RPMI7951 (cell line): ENCODE measurements at places on chromosomes 5 and 9. TPM values are rescaled to one million over a fixed set of nuclear protein-coding genes. Genes with fewer than 3 reads are reported as not detected.

DNA sequence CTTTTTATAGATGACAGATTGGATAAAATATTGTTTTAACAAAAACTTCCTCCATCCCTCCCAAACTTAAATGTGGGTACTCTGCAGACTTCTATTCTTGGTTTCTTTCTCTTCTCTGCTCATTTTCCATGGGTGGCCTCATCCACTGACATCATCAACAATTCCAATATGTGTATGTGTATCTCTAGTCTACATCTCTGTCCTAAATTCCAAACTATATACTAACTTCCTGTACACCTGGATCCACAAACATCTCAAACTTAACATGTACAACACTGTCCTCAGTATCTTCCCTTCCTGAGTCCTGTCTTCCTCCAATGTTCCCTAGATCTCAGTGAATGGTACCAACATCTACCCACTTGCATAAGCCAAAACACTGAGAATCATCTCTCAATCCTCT is 28.5 kb upstream of the CDK5RAP2 start:
- no peak for DNase-seq

SLC1A3 gene
- 48.9 and 58.8 TPM in 2 replicates for total RNA-seq

GRCh38 chr5:66646570-66646969 is 50.4 kb downstream of the MAST4 start:
- no peak for DNase-seq

- DNase-seq: no peak
Measured at GRCh38 chr5:90882448-90882847, 323.9 kb downstream of the ADGRV1 start.

GRCh38 chr5:178649580-178649979 is 22.7 kb upstream of the CLK4 start:
- DNase-seq: no peak
